Bronchial epithelial cell (primary cell): ENCODE measurements at places on chromosomes 3 and 15.
A peak's percentile ranks its signal among the peaks of the same experiment; 100 is the strongest.

DNA sequence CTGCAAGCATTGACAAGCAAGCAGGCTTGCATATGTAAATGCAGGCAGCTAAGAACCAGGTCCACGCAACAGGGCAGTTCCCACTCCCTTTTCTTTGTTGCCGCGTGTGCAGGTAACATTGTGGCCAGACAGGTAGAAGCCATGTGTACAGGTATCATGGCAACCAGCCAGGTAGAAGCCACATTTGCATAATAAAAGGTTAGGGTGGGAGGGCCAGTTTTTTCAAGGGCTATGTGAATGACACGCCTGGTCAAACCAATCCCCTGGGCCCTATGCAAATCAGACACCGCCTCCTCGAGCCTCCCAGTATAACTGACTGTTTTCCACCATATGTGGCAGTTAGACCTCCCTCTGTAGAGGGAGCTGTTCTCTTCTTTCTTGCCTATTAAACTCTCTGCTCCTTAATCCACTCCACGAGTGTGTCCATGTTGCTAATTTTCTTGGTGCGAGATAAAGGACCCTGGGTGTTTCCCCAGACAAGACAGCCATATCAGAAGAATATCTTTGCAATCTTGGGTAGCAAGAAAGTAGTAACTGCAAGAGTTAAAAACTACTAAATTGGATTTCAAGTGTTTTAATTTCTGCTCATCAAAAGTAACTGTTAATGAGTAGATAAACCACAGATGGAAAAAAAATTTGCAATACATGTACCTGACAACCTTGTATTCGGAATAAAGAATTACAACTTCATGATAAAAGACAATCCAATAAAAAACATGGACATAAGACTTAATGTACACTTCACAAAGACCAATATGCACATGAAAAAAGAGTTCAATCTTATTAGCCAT, 21.8 kb downstream of the PCOLCE2 start:
- DNase-seq: peak; percentile 80

GRCh38 chr15:36323615-36324014, 255.8 kb upstream of the CDIN1 start:
- DNase-seq: no peak

GRCh38 chr3:48727511-48727910, 10.5 kb upstream of the IP6K2 start:
- DNase-seq: no peak

DNA sequence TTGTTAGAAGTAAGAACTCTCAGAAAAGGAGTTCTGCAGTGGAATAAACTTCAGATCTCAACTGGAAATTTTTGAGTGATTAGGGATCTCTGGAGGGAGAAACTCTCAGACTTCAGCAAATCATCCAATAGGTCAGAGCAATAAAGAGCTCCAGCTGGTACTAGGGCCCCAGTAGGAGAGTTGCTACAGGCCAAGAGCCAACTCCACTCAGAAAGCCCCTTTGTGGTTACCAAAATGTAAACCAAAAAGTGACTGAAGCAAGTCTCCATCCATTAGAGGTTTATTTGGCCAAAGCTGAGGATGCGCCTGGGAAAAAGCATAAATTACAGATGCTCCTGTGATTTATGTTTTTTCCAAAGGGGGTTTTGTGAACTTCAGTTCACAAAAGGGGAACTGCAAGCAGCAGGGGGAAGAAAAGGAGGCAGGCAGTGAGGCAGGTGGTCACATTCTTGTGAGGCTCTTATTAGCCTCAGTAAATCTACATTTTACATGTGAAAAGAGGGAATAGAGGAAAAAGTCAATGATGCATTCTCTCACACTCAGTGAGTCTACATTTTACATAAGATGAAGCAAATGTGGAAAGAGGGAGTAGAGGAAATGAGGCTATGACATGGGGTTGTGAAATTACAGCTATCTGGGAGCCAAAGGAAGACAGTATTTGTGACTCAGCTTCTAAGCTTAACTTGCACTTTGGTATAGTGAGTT, 92.4 kb upstream of the DAZL start:
- DNase-seq: peak; percentile 44

- DNase-seq: peak; percentile 57
Observed at GRCh38 chr3:145899241-145899640, 261.7 kb downstream of the PLOD2 start.
